Nephron progenitor cell (in vitro differentiated cells): ENCODE measurements at places on chromosomes 4 and X.

GRCh38 chrX:110698696-110699095 is 96.9 kb downstream of the CHRDL1 start:
- DNase-seq, result no peak

DNA sequence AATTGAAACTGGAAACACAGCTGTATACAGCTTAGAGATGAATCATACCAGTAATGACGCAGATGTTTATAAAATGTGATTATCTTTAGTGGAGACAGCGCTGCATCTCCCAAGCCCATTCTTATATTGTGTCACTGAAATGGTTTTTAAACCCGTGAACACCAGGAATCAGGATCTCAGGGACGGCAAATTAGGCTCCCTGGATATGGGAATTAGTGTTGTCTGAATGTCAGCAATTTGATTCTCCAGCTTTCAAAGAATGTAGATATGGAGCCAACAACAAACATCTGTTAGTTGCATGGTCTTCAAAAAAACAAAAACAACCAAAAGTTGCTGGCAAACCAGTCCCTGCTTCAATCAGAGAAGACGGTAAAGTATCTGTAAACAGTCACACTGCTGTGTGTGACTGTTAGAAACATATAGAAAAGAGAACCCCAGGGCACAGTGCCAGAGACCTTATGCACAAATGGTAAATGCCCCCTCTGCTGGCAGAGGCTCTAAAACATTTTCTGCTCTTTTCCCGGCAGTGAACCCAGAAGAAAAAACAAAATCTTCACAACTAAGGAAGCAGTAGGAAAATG is 351.9 kb upstream of the FTHL17 start:
- peak; percentile 8 for DNase-seq

DNA sequence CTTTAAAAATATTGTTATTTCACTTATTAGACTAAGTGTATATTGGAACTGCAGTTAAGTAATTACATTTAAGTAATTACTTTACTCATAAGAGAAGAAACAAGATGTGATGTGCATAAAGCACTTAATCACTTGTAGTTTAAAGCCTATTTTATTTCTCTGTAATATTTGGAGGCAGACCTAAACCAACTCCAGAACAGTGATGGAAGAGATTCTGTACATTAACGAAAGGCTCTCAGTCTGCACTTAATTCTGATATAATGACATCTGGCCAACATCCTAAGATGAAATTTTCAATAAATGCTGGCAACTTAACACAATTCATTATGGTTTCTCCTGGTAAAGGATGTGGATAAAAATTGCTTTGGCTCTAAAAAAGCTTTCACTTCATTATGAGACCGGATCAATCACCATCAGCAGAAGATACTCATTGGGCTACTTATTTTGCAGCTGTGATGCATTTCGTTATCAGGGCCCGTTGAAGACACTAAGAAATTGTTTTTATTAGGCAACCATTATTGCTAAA is 342.6 kb downstream of the C4orf33 start:
- no peak for DNase-seq

GRCh38 chr4:78533854-78534253 is 17.7 kb upstream of the ANXA3 start:
- no peak for DNase-seq
